Mononuclear cell (primary cell): ENCODE measurements at places on chromosomes 3 and 15. TPM values are rescaled to one million over a fixed set of nuclear protein-coding genes. Genes with fewer than 3 reads are reported as not detected.

The PSTPIP1 gene
- total RNA-seq = 55.7 TPM

The GRIP2 gene
- not detected for total RNA-seq

The FANCD2OS gene
- total RNA-seq = not detected

The CPLX3 gene
- total RNA-seq = not detected

The HIGD2B gene
- 0.63 TPM for total RNA-seq

The AAGAB gene
- 26.6 TPM for total RNA-seq

The GNAT1 gene
- not detected for total RNA-seq

The STARD5 gene
- 14.1 TPM for total RNA-seq

The LRRC3B gene
- total RNA-seq = 0.10 TPM

The NEO1 gene
- total RNA-seq = 9.6 TPM

The CPEB1 gene
- not detected for total RNA-seq

The SLC12A1 gene
- total RNA-seq = not detected

The SOX14 gene
- not detected for total RNA-seq

The PCSK6 gene
- 6.6 TPM for total RNA-seq

The SEMA7A gene
- total RNA-seq = 5.9 TPM

The MTFMT gene
- 7.8 TPM for total RNA-seq

The CFAP20DC gene
- total RNA-seq = 0.10 TPM

The GRAMD2A gene
- not detected for total RNA-seq

The ISG20 gene
- 37.8 TPM for total RNA-seq

The DUOX1 gene
- 0.10 TPM for total RNA-seq

The DUOXA2 gene
- total RNA-seq = not detected

The LRRC15 gene
- 0.10 TPM for total RNA-seq

The LRRC31 gene
- total RNA-seq = not detected

The SLC22A14 gene
- 0.10 TPM for total RNA-seq

The RBP2 gene
- not detected for total RNA-seq

The GABRR3 gene
- under 0.01 TPM for total RNA-seq
